ENCODE measurements at places on chromosomes 12 and 14.

- no peak for DNase-seq
Observed at GRCh38 chr12:119363037-119363436, 28.5 kb downstream of the CCDC60 start.

DNA sequence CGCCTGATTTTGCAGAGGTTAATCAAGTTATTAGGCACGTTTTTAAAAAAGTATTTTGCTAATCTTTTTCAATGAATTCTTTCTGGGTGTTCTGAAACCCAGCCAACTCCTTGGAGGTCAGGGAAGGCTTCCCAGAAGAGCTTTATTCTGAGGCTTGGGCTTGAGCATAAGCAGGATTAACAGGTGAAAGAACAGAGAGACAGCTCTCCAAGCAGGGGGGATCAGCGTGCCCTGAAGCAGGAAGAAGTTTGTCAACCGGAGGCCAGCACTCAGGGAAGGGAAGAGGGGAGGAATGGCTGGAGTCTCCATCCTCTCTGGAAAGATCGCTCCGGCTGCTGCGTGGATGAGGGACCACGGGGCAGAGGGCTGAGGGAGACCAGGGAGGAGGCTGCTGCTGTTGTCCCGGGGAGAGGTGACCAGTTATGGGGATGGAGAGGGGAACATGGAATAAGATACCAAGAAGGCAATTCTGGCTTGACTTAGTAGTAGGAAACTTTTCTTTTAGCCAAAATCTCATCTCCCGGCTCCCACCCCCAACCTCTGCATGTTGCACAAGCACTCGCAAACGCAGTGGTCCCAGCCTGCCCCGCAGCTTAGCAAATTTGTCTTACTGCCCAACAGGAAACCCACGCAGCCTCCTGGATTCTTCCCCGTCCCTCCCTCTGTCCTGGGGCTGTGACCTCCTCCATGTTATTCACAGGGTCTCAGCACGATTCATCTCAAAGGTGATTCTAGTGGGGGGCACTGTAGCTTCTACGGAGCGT lies 1.1 kb upstream of the SSH1 start:
- DNase-seq: no peak

GRCh38 chr14:60998617-60999016 lies 17.6 kb downstream of the SLC38A6 start:
- no peak for DNase-seq

- DNase-seq: no peak
Observed at GRCh38 chr12:101064721-101065120, 145.3 kb downstream of the SLC5A8 start.

DNA sequence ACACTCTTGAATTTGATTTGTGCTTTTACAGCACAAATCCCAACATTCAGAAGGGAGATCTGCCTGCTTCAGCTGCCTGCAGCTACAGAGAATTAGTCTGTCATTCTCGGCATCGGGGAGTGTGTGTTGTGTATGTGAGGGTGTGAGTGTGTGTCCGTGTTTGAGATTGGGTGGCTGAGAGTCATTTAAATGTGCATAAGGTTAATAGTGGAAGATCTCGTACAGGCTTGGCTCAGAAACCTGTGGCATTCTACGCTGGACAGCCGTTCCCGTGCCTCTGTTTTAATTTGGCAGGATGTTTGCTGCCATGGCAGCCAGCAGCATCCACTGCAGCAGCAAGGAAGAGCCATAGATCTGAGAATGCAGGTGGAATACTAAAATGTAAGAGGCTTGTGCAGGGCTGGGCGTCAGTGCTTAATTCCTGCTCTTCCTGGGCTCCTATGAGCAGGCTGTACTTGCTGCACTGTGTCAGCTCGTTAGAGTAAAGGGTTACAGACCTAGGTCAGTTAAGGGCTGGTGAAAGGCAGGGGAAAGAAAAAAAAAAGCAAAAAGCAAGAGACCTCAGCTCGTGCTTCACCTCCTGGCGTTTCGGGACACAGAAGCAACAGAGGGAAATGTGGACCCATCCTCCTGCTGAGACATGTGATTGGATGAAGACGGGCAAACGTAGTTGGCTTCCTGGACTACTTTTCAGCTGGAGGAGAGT lies 205.4 kb downstream of the NAV3 start:
- DNase-seq: no peak

GRCh38 chr14:28542040-28542439 lies 224.5 kb upstream of the FOXG1 start:
- no peak for DNase-seq

DNA sequence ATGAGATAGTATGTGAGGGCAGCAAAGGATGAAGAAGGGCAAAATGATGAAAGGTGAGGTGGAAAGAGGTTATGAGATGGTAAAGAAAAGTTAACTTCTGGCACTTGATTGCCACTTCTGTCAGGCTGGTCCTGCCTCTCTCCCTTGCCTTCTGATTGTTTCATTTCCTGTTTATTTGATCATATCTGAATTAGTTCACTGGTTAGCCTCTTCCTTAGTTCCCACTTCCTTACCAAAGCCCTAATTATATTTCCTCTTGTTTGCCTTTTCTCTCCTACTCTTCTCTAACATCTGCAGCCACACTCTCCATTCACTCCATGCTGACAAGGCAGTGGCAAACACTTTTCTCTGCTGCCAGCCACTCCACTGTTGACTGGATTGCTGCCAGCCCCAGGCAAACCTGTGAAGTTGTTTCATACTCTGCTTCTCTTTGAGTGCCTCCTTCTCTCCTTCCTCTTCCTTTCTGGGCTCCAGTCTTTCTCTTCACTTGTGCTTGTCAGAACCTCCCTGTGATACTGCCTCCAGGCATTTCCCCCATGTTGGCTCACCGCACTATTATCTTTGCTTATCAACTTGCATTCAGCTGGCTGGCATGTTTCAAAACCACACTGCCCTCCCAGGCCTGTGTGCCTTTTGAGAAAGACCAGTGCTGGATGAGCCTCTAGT lies 8.1 kb downstream of the PNP start:
- DNase-seq: no peak

- no peak for DNase-seq
Observed at GRCh38 chr12:94705676-94706075, 55.3 kb upstream of the TMCC3 start.

- no peak for DNase-seq
Observed at GRCh38 chr12:108649669-108650068, 16.0 kb upstream of the SELPLG start.

- DNase-seq: peak; percentile 32
Observed at GRCh38 chr14:75979071-75979571, 2.7 kb downstream of the TGFB3 start.
